ENCODE measurements at places on chromosomes 6 and 20.
A peak's percentile ranks its signal among the peaks of the same experiment; 100 is the strongest.

DNA sequence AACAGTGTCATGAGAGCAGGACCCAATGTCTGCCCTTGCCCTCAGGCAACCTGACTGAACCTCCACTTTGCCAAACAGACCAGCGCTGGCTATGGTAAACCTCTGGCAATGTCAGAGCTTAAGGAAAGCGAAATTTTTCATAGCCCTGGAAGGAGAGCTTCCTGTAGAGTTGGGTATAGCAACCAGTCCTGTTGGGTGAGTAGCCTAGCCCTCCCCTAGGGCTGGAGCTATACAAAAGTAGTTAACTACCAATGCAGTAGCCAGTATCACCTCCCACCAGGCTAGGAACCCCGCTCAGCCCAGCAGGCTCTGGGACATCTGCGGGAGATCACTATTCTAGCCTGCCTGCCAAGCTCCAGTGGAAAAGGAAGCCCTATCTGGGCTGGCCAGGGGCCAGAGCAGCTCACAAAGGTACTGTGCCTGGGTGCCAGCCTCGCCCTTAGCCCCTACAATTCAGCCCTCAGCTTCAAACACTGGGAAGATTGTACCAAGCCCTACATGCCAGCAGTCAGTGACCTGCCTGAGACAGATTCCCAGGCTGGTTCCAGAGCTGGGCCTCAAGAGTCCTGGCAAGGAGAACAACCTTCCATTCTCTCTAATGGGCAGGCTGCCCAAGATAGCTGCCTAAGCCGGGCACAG, 7.9 kb downstream of the WFDC3 start:
- no peak for DNase-seq

DNA sequence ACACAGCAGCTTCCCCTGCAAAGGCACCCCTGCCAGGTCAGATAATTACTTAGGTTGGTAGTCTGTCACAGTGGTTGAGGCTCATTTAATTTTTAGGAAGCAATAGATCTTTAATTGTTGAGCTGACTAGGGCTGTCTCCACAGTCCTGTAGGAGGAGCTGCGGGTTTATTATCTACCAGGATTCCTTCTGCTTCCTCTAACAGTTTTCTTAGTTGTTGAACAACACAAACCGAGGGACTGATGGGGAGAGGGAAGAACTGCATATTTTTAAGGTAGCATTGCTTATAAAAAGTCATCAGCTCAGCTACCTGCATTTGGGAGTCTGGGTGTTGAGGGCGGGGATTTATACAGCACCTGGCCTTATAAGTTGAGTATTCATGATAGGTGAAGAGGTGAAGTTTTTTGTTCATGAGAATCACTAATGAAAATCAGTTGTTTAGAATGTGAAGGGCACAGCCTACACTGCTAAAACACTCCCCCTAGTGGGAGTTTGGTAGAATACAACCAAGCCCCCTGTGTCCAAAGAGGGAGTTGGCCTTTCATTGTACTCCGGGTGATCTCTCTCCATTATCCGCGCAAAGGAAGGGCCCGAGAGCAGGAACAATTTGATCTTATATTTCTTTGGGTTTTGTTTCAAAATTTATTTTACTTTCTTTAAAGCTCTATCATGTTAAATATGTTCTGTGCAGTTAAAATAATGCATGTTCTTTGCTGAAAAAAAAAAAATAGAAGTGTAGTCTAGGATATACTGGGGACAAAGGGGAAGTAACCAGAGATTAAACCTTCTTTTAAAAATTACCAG, 69.6 kb downstream of the SSR1 start:
- DNase-seq = peak; percentile 85

- peak; percentile 69 for DNase-seq
Measured at GRCh38 chr20:44215125-44215524, 4.6 kb upstream of the OSER1 start.

GRCh38 chr6:27297484-27297856, 14.6 kb downstream of the POM121L2 start:
- DNase-seq = no peak

DNA sequence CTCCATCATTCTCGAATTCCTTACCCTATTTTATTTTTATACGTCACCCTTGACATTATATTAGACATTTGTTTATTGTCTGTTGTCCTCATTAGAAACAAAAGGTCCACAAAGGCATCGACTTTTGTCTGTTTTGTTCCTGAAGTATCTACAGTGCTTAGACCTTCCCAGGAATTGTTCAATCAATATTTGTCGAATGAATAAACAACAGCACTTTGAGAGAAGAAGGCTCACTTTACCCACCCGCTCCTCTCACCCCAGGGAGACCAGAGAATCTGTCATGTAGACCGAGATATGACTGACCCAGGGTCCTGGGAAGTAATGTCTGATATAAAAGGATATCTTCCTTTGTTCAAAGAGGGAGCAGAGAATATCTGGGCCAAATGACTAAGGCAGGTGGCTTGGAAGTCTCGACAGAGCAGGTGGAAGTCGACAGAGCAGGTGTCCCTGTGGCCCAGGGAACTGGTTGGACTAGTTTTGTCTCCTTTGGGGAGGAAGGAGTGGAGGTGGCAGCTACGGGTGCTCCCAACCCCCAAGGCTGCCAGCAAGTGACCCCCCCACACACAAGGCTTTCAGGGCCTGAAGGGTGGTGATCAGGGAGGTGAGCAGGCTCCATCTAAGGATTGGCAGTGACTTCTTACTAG, 14.8 kb upstream of the CHMP4B start:
- DNase-seq = no peak

DNA sequence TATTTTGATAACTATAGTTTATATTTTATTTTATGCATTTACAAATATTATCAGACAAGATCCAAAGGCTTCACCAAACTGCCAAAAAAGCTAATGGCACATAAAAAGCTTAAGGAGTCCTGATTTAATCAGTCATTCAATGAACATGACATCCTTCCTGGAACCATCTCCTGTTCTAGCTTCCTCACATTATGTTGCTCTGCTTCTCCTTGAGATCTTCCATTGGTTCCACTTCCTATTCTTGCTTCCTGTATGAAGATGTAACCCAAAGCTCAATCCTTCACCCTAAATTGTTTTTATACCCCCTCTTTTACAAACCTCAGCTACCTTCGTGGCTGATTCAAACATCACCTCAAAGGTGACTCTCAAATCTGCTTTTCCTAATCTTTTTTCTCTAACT, 4.5 kb upstream of the BRD2 start:
- DNase-seq = no peak

GRCh38 chr6:168221000-168221399, 98.6 kb downstream of the DACT2 start:
- no peak for DNase-seq
